ENCODE measurements at places on chromosomes 2 and 18. TPM values are rescaled to one million over a fixed set of nuclear protein-coding genes. Genes with fewer than 3 reads are reported as not detected.
A peak's percentile ranks its signal among the peaks of the same experiment; 100 is the strongest.

DNA sequence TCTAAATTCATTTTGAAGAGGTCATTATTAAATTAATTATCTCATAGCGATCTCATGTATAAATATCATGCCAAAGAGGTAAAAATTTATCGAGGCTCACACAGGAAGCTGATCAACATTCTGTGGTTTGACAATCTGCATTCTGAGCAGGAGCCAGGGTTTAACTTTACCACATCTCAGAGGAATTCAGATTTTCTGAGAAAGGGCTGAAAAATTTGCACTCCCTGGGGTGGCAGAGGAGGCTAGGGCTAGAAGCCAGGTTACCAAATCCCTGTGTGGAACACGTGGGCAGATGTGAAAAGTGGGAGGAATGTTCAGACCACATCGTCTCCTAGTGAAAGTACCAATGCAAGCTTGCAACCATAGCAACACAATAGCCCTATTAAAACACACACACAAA is 63.5 kb upstream of the CTLA4 start:
- peaks cover 14% of the 10 kb centered on the region for H3K36me3 ChIP-seq
- peak overlapping the region; percentile 82 for H3K27ac ChIP-seq
- no peaks in the 10 kb centered on the region for H3K27me3 ChIP-seq
- H3K4me3 ChIP-seq = peak overlapping the region; percentile 79

GRCh38 chr2:81542119-81542518 is 1237.6 kb upstream of the LRRTM1 start:
- H3K4me3 ChIP-seq = no peak overlapping the region
- no peaks in the 10 kb centered on the region for H3K4me1 ChIP-seq
- DNase-seq = no peak
- no peaks in the 10 kb centered on the region for H3K36me3 ChIP-seq
- no peaks in the 10 kb centered on the region for H3K27me3 ChIP-seq

CTAGE1 gene
- total RNA-seq = not detected

ARHGAP28 gene
- not detected for total RNA-seq

HOXD8 gene
- not detected for total RNA-seq

DNA sequence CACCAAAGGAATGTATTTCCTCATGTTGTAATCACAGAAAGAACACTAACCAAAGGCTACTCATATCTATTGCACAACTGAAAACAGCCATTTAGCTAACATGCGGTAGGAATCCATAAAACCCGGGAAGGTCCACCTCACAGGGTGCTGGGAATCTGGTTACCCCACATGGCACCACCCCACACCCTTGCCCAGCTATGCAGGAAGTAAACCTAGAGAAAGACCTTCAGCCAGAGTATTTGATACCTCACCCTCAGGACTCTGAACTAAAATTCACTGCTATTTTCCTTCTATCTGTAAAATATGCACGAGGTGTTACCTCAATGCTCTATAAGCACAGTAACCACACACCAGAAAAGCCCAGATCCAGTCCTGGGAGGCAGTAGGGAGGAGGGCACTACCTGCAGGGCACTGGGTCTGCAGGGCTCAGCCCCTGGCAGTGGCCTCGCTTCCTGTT is 45.8 kb downstream of the PTPN2 start:
- DNase-seq = no peak
- peak overlapping the region; percentile 20 for H3K4me3 ChIP-seq
- H3K27me3 ChIP-seq = no peaks in the 10 kb centered on the region
- H3K4me1 ChIP-seq = peaks cover 54% of the 10 kb centered on the region
- H3K27ac ChIP-seq = peak overlapping the region; percentile 90

GRCh38 chr2:33051586-33052360 is 105.0 kb downstream of the LTBP1 start:
- peaks cover 3% of the 10 kb centered on the region for H3K27me3 ChIP-seq
- no peaks in the 10 kb centered on the region for H3K4me1 ChIP-seq

CYP27C1 gene
- not detected for total RNA-seq

ACTG2 gene
- total RNA-seq = not detected

GRCh38 chr2:88880441-88880953 is 189.0 kb downstream of the RPIA start:
- no peak overlapping the region for H3K4me3 ChIP-seq
- DNase-seq = peak; percentile 45
- H3K27ac ChIP-seq = no peak overlapping the region
- H3K27me3 ChIP-seq = peaks cover 12% of the 10 kb centered on the region

GTF2A1L gene
- not detected for total RNA-seq

DNA sequence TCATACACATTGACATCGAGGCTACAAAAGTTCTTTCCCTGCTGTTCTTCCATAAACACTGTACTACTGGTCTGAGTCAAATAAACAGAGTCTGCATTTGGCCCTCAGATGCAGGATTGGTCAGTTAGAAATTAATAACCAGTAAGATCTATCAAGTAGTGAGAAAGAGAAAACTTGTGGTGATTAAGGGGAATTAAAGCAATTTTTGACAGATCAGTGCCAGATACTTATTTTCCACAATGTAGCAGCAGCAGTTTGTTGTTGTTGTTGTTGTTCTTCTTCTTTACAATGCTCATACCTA is 85.0 kb downstream of the IKZF2 start:
- no peak for DNase-seq
- peaks cover 4% of the 10 kb centered on the region for H3K4me1 ChIP-seq
- H3K27me3 ChIP-seq = peaks cover 2% of the 10 kb centered on the region
- no peaks in the 10 kb centered on the region for H3K36me3 ChIP-seq
- no peak overlapping the region for H3K27ac ChIP-seq
- peak overlapping the region; percentile 74 for H3K4me3 ChIP-seq

- peak within 1 kb of the TSS; percentile 93 for H3K27ac ChIP-seq
- DNase-seq = no peak
- H3K27me3 ChIP-seq = peaks cover 13% of the 10 kb centered on the region
- H3K36me3 ChIP-seq = no peaks in the 10 kb centered on the region
- H3K4me1 ChIP-seq = peaks cover 41% of the 10 kb centered on the region
Measured at GRCh38 chr2:237627441-237628246, at the start of gene LRRFIP1. Gene LRRFIP1, plus strand, starts transcription at chr2:237627587. Its CDS starts 58 bp downstream, at chr2:237627645.

GRCh38 chr2:52365946-52366345 is 1334.0 kb upstream of the NRXN1 start:
- no peaks in the 10 kb centered on the region for H3K4me1 ChIP-seq
- no peaks in the 10 kb centered on the region for H3K36me3 ChIP-seq
- H3K27ac ChIP-seq = no peak overlapping the region
- no peaks in the 10 kb centered on the region for H3K27me3 ChIP-seq
- no peak overlapping the region for H3K4me3 ChIP-seq
- no peak for DNase-seq

DNA sequence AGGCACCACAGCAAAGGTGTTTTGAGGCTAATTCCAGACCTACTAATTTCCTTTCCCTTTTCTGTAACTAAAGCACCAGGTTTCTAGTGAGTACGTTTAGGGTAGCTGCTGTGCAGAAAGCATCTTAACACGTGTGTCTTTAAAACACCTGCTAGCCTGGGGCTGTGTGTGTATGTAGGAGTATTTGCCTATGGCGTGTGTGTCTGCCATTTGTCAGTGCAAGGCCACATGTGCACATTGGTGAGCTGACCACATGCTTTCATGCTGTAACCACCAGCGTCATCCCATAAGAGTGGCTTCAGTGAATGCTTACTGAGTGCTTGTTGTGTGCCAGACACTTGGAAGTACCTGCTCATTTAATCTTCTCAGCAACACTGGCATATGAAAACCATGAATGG is 241.6 kb downstream of the SEPTIN10 start:
- no peak overlapping the region for H3K4me3 ChIP-seq
- no peak for DNase-seq
- no peaks in the 10 kb centered on the region for H3K27me3 ChIP-seq
- peaks cover 25% of the 10 kb centered on the region for H3K36me3 ChIP-seq
- peaks cover 7% of the 10 kb centered on the region for H3K4me1 ChIP-seq
- H3K27ac ChIP-seq = no peak overlapping the region

GRCh38 chr18:59833785-59834184 is 66.0 kb upstream of the PMAIP1 start:
- H3K36me3 ChIP-seq = no peaks in the 10 kb centered on the region
- no peak overlapping the region for H3K4me3 ChIP-seq
- no peaks in the 10 kb centered on the region for H3K4me1 ChIP-seq
- no peaks in the 10 kb centered on the region for H3K27me3 ChIP-seq
- no peak for DNase-seq

- H3K27ac ChIP-seq = no peak overlapping the region
- H3K4me1 ChIP-seq = peaks cover 13% of the 10 kb centered on the region
- peaks cover 3% of the 10 kb centered on the region for H3K27me3 ChIP-seq
- H3K36me3 ChIP-seq = no peaks in the 10 kb centered on the region
- no peak for DNase-seq
Measured at GRCh38 chr2:20444101-20444992, 2.5 kb upstream of the RHOB start.

CD207 gene
- total RNA-seq = not detected

RESP18 gene
- not detected for total RNA-seq

POTEC gene
- total RNA-seq = not detected

GKN1 gene
- not detected for total RNA-seq

CCDC88A gene
- 26.1 TPM for total RNA-seq

- H3K4me3 ChIP-seq = no peak overlapping the region
- no peak overlapping the region for H3K27ac ChIP-seq
- DNase-seq = no peak
- H3K27me3 ChIP-seq = peaks cover 1% of the 10 kb centered on the region
- no peaks in the 10 kb centered on the region for H3K4me1 ChIP-seq
- no peaks in the 10 kb centered on the region for H3K36me3 ChIP-seq
Measured at GRCh38 chr2:167933097-167933814, 314.1 kb downstream of the STK39 start.

DNA sequence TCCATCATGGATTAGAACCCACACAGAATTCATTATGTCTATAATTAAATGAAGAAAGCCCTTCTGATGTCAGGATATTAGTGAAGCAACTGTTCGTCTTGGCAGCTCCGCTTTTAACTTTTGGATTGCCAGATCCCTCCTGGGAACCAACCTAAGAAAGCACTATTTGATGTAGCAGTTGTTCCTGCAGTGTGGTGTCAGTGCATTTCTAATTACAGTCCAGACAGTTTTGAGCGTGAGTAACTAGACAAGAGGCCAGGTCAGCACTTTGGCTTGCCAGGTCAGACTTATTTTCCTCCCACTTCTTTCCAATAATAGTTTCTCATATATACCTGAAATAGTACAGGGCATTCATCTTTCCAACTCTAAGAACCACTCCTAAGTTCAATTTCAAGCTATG is 13.8 kb downstream of the NRXN1 start:
- no peak overlapping the region for H3K27ac ChIP-seq
- H3K4me3 ChIP-seq = no peak overlapping the region
- no peaks in the 10 kb centered on the region for H3K4me1 ChIP-seq
- no peak for DNase-seq
- H3K36me3 ChIP-seq = no peaks in the 10 kb centered on the region

DNA sequence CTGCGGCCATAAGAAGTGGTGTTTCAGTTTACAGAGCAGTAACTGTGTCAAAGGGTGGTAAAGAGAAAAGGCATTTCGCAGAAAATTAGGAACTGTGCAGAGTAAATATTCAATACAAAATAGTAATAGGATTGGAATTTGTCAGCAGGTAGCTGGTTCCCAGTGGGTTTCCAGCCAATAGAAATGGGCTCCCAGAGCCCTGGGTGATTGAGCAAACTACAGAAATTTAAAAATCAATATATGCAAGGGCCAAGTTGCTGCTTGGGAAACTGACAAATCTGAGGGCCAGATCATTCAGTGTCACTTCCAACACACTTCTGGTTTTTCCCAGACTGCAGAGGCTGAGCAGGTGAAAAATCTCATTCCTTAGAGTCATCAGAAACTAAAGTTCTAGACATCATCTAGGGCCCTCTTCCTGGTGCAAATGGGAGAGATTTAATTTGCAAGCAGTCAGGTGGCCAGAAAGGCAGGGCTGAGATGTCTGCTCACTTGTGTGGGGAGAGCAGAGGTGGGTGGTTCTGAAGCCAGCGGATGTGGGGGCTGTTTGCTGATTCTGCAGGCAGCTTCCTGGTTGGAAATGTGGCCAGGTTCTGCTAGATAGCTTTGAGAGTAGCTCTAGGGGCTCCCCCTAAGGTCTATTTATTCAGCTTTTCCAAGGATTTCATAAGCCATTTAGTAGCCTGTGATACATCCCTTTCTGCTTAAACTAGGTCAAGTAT is 182.4 kb downstream of the NCK2 start:
- H3K27ac ChIP-seq = peak overlapping the region; percentile 96
- peak; percentile 79 for DNase-seq
- H3K36me3 ChIP-seq = no peaks in the 10 kb centered on the region
- H3K4me1 ChIP-seq = peaks cover 72% of the 10 kb centered on the region

DNA sequence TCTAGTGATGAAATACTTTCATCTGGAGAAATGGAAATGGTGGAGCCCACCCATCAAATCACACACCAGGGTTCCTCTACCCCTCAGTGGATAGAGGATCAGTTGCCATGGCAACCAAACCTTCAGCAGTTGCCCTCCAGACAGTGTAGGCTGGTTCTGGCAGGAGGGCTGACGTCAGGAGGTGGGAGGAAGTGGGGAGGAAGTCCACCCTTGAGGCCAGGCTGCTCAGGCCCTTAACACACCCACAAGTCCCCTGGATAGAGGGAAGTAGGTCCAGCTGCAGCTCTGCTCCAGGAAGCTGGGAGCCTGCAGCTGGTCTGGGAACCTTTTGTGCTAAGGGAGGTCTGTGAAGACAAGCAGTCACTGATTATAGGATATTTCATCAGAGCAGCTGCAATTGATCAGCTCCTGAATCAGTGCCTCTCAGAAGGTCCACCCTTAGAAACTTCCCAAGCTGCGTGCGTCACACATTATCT is 186.6 kb downstream of the MTX2 start:
- no peak overlapping the region for H3K4me3 ChIP-seq
- DNase-seq = no peak
- no peaks in the 10 kb centered on the region for H3K36me3 ChIP-seq
- no peak overlapping the region for H3K27ac ChIP-seq

UCN gene
- total RNA-seq = 6.9 TPM

GRCh38 chr18:60021556-60021955 is 121.8 kb downstream of the PMAIP1 start:
- no peak overlapping the region for H3K4me3 ChIP-seq
- no peaks in the 10 kb centered on the region for H3K36me3 ChIP-seq
- H3K27me3 ChIP-seq = peaks cover 35% of the 10 kb centered on the region
- no peaks in the 10 kb centered on the region for H3K4me1 ChIP-seq
- DNase-seq = no peak
- H3K27ac ChIP-seq = no peak overlapping the region

GRCh38 chr2:143300536-143300935 is 171.3 kb downstream of the ARHGAP15 start:
- H3K36me3 ChIP-seq = peaks cover 35% of the 10 kb centered on the region
- peaks cover 17% of the 10 kb centered on the region for H3K4me1 ChIP-seq
- DNase-seq = no peak

ERBB4 gene
- not detected for total RNA-seq

DNA sequence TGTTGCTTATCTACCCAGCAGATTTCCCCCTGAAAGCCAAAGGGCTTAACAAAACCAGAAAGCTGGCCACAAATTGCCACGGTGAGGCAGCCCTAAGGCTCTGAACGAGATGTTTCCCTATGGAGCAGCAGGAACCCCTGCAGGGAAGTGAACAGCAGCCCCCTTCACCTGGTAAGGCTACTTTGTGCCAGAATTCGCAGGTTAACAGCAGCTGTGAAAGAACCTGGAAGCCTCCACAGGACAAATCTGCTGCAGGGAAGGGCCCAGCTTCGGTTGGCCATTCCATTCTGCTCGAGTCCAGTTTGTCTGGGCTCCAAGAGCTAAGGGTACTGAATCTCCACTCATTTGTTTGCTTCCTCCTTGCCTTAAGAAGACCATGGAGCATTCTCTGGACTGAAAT is 175.3 kb downstream of the PDE11A start:
- no peaks in the 10 kb centered on the region for H3K36me3 ChIP-seq
- no peak overlapping the region for H3K27ac ChIP-seq
- H3K4me1 ChIP-seq = no peaks in the 10 kb centered on the region
- no peak overlapping the region for H3K4me3 ChIP-seq

TM4SF20 gene
- total RNA-seq = not detected
